Stimulated activated CD4-positive, alpha-beta T cell treated with anti-CD3 and anti-CD28 coated beads, Interleukin-2, amount 100 ng/mL, for 24 hours (primary cell): ENCODE measurements at places on chromosomes 4 and X.

DNA sequence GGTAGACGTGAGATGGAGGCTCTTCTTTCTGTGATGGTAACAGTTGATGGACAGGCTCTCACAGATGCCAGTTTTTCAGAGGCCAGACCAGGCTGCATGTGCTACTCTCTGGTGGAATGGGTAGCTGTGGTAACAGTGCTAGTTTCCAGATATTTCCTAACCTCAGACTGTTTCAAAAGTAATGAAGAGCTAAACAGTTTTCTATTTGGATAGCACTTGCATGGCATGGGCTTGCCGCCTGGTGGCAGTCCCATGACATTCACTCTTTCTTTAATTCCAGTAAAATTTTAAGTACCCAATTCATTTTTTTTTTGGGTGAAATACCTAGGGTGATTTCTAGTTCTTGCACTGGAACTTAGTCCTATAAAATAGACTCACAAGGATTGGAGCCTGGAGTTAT, 220.2 kb upstream of the MAD2L1 start:
- DNase-seq = no peak

DNA sequence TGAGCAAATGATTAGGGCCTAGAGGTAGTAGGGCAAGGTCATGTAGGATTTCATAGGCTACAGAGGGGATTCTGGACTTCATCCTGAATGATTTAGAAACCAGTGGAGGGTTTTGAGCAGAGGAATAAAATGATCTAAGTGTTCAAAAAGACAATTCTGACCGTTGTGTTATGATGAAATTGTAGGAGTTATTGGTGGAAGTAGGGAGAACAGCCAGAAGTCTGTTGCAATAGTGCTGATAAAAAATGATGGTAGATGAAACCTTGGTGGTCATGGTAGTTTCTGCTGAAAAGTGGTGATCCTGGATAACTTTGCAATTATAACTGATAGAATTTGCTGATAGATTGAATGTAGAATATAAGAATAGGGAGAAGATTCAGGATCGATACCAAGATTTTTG, 60.2 kb downstream of the MID1IP1 start:
- no peak for DNase-seq

GRCh38 chrX:30212172-30212571, 3.2 kb upstream of the MAGEB2 start:
- no peak for DNase-seq

DNA sequence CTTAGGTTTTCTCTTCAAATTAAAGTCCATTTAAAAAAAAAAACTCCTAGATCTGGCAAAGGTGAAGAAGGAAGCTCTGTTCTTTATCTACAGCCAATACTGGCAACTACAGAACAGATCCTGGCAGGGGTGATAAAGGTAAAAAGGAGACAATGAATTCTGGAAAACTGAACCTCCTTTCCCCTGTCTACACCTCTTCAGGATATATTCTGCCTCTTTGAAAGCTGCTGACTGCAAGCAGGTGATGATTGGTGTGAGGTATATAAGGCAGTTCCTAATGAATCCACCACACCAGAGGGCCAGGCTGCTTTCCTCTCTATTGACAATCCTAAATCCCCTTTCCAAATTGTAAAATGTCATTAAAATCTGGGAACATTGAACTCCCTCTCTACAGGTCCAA, 370.1 kb downstream of the PPP3CA start:
- DNase-seq = no peak

DNA sequence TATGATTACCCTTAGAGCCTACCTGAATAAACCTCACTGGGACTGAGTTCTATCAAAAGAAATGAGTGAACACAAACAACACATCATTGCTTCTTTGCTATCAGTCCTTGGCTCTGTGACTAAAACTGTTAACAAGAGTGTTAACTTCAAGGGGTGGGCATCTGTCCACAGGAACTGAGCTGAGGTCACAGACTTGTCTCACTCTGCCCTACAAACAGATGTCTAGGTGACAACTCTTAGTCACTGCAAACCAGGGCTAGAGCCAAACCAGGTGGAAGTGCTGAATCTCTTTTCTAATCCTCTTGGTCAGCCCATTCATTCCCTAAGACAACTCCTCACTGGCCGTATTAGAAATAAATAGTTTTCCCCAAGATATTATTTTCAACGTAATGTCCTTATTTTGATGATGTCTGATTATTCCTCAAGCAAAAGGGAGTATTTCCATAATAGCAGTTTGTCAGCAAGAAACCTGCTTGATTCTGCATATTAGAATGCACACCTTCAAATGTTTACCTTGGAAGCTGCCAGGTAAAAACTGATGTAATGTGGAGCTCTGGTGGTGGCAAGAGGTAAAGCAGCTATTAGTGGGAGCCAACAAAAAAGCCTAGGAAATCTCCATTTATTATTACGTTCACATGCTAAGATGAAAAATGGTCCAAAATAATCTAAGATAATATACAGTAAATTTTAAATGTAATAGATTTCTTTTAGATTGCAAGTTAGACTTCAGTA, 4.0 kb downstream of the COL25A1 start:
- DNase-seq = no peak

DNA sequence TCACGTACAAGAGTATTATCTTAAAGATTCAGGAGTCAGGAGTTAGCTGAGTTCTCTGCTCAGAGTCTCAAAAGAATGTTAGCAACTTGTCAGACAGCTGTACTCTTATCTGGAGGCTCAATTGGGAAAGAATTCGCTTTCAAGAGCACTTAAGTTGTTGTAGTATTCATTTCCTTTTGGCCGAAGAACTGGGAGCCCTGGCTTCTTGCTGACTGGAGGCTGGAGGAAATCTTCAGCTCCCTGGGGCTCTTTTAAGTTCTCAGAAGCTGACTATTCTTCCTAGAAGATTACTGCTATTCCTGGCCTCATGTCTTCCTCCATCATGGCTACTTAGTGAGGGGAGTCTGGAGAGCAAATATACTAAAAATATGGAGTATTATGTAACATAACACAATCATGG, 587.2 kb downstream of the EPHA5 start:
- no peak for DNase-seq

DNA sequence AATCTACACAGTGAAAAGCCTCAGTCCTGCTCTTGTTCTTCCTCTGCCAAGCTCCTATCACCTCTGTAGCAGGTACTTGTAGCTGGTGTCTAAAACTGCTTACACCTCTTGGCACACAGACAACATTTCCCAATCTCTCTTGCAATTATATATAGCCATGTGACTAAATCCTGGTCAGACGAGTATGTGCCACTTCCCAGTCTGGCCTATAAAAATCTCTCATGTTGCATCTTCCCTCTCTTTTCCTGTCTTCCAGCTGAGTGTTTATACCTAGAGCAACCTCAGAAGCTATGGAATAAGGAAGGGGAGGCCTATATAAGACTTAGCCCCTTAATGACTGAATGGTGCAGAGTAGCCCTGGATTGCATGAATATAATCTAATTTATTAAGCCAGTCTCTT, 105.8 kb downstream of the RNF150 start:
- DNase-seq = no peak

DNA sequence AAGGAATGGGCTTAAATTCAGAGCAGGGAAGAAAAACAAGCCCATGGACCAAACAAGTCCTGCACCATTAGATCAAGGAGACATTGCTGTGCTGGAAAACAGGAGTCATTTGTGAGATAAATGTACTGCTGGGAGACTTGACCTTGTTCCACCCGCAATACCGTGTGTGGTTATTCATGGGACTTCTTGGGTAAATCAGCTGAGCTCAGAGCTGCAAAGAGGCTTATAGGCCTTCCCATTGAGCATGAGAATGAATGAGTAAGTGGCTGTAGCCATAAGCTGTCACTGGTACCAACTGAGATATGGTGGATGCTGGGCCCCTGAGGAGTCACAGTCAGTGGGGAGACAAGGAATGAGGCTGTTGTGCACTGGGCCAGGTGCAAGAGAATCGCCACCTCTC, 2.3 kb upstream of the CYTL1 start:
- DNase-seq = no peak
